ENCODE measurements at places on chromosomes 6 and 20.

GRCh38 chr6:160088069-160088783, 33.4 kb upstream of the SLC22A1 start:
- DNase-seq, result peak; percentile 60

DNA sequence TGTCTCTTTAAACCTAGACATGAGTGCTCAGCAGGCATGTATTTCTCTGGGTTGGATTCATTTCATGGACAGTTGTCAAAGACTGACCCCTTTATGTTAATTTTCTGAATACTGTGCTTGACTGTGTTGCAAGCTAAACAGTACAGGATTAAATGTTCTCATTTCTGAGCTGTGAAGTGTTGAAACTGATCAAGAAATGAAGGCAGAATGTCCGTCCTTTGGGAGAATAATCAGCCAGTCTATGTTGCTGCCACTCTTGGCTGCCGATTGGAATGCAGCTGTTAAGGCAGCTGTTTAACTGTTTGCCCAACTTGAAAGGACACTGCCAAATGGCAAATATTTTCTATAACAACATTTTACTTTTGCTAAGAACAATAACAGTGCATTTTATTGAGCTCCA, 87.3 kb downstream of the CEP57L1 start:
- no peak for DNase-seq

DNA sequence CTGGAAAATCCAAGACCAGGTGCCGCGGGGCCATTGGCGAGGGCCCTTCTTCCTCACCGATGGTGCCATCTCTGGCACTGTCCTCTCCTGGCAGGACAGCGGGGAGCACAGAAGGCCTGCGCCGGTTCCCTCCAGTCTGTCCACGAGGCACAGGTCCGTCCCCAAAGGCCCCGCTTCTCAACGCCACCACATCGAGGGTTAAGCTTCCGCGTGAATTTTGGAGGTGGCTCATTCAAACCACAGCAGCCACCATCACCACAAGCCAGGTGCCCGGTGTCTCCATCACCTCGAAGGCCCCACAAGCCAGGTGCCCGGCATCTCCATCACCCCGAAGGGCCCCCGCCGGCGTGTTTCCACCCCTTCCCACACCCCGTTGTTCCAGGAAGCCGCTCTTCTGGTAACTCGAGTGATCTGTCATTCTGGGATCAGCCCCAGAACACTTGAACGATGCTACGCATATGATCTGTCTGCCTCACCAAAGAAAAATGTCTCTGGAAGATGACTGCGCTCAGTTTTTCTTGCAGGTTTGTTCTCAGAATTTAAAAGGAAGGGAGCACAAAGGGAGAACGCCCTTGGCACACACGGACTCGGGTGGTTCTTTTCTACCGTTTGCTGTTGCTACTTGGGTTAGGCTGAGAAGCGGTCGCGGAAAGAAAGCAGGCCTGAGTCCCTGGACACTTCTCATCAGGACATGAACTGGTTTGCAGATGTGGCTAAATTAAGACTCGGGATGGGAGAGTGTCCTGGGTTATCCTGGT, 9.9 kb upstream of the KIF25 start:
- no peak for DNase-seq

GRCh38 chr6:1667012-1667804, 57.5 kb downstream of the FOXC1 start:
- DNase-seq, result no peak

DNA sequence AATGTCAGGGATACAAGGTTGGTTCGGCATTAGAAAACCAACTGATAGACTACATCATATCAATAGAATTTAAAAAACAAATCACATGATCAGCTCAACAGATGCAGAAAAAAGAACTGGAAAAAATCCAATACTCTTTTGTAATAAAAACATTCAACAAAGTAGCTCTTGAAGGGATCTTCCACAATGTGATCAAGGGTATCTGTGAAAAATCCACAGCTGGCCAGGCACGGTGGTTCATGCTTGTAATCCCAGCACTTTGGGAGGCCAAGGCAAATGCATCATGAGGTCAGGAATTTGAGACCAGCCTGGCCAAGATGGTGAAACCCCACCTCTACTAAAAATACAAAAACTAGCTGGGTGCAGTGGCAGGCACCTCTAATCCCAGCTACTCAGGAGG, 63.1 kb downstream of the ASCC3 start:
- no peak for DNase-seq
